Stimulated activated effector memory CD8-positive, alpha-beta T cell treated with anti-CD3 and anti-CD28 coated beads, Interleukin-12 subunit alpha, Interleukin-12 subunit beta, amount 100 ng/mL, for 72 hours (primary cell): ENCODE measurements at places on chromosomes 16 and 17.

DNA sequence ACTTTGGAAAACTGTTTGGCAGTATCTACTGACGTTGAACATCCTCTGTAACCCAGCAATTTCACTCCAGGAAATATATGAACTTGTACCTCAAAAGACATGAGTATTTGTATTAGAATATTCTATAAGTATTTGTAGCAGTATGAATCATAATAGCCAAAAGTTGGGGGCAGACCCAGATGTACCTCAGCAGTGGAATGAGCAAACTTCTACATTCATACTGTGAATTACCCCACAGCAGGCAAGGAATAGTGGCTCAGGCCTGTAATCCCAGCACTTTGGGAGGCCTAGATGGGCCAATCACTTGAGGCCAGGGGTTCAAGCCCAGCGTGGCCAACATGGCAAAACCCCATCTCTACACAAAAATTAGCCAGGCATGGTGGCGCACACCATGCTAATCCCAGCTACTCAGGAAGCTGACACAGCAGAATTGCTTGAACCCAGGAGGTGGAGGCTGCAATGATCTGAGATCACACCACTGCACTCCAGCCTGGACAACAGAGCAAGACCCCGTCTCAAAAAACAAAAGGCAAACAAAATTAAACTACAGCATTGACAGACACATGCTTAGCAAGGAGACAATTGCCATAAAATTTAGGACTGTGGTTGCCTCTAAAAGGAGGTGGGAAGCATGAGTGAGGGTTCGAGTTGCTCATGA is 11.2 kb upstream of the HELZ start:
- no peak for DNase-seq

- no peak for DNase-seq
Measured at GRCh38 chr17:265718-266117, 84.3 kb upstream of the DOC2B start.

- no peak for DNase-seq
Measured at GRCh38 chr16:12558641-12559040, 245.0 kb downstream of the CPPED1 start.

- peak; percentile 73 for DNase-seq
Measured at GRCh38 chr17:16415031-16415924, at the start of gene TRPV2. Gene TRPV2, plus strand, starts transcription at chr17:16415571. Its CDS starts 2,098 bp downstream, at chr17:16417669.

GRCh38 chr17:77958716-77959125 is 218 bp downstream of the TNRC6C start:
- DNase-seq = no peak

- DNase-seq = no peak
Measured at GRCh38 chr17:78342449-78343186, 17.3 kb downstream of the SOCS3 start.

DNA sequence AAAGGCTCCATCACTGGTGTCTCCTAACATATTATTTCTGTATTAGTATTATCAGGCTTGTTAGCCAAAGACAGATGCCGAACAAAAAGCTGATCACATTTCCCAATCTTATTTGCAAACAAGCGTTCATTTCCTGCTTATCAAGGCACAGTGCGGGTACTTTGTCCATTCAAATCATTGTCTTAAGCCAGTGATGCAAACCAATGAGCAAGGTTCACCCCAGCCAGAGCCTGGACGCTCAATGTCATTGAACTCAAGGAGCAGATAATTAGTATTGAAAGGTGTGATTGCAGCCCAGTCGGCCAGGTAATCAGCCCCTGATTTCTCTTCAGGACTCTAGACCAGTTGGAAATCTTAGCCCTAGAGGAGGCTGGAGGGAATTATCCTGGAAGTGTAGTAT is 20.4 kb upstream of the SOX9 start:
- no peak for DNase-seq

GRCh38 chr16:80619824-80620223 is 79.0 kb downstream of the DYNLRB2 start:
- no peak for DNase-seq
